ENCODE measurements at places on chromosomes 6 and 20.

GRCh38 chr20:4795394-4795793, 73.7 kb downstream of the PRND start:
- DNase-seq, result no peak

GRCh38 chr6:81450180-81450579, 302.3 kb downstream of the TENT5A start:
- DNase-seq, result no peak

- DNase-seq, result no peak
Observed at GRCh38 chr6:3372184-3372846, 84.5 kb downstream of the SLC22A23 start.

GRCh38 chr20:50561379-50562078, 51.3 kb downstream of the PTPN1 start:
- DNase-seq, result no peak

DNA sequence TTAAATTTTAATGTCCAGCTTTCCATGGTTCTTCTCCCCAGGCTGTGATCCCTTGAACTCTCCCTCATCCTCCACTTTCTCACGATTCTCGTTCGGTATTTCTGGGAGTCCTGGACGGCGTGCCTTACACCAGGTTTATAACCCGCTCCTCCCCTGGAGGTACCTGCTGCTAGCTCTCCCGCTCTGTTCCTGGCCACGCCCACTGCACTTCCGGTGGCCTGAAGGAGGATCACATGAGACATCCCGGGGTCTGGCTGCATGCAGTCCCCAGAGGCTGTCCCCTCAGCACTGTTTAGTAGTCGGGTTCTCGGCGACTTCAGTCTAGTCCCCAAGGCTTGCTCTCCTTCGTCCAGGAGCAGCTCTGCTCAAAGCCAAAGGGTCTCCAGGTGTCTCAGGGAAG, 28.4 kb upstream of the GCLC start:
- no peak for DNase-seq

GRCh38 chr6:163416557-163417253, 2.2 kb downstream of the QKI start:
- peak; percentile 67 for DNase-seq

DNA sequence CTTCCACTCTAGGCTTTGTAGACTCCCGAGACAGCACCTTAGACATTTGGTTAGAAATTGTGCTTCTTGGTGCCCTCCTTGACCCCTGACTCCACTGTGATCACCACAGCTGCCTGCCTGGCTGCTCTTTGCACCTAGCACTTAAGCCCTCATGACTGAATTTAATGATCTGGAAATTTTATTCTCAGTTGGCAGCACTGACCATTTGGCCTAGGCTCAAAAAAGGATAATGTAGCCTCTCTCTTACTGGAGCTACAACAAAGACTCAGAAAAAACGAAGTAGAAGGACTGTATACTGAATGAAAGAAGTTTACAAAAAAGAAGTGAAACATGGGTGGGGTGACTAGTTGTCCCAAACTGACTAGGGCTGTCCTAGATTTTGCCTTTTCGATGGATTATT, 11.3 kb upstream of the ABRACL start:
- DNase-seq, result peak; percentile 51

GRCh38 chr6:137254966-137255365, 35.8 kb upstream of the IFNGR1 start:
- DNase-seq, result no peak

GRCh38 chr20:19785983-19786285, 27.9 kb downstream of the RIN2 start:
- DNase-seq, result no peak

All from NCI-H1105 (cell line).